CD14-positive monocyte (primary cell): ENCODE measurements at places on chromosomes 13 and 19.

- no peak for DNase-seq
Observed at GRCh38 chr19:42278452-42279154, 9.6 kb downstream of the CIC start.

- no peak for DNase-seq
Observed at GRCh38 chr19:50449236-50449899, 16.7 kb downstream of the MYBPC2 start.

DNA sequence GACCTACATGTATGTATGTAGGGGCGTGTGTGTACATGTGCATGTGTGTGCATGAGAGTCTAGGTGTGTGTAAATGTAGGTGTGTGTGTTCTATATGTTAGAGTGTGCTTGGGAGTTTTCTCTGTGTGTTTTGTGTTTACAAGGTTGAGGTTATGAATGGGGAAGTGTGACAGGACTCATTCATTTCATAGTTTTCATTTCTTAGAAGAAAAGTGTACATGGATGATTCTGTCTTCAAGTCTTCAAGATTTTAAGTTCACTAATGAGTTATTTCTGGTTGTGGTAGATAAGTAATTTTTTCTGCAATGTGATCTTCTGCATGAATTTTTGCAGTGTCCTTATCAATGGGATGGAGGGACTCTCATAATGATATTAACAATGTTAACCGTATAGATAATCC is 118.2 kb upstream of the SLC10A2 start:
- no peak for DNase-seq

DNA sequence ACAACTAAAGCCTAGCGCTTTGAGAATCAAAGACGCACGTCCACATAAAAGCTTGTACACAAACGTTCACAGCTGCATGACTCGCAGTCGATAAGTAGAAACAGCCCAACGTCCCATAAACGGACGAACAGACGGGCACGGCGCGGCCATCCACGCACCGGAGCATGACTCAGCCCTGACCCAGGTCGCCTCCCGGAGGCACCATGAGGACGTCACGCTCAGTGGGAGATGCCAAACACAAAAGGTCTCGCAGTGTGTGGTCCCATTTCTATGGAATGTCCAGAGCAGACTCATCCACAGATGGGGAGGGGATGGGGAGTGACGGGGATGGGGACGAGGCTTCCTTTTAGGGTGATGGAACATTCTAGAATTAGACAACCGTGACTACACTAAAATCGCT is 9.4 kb downstream of the POLRMT start:
- DNase-seq, result no peak

DNA sequence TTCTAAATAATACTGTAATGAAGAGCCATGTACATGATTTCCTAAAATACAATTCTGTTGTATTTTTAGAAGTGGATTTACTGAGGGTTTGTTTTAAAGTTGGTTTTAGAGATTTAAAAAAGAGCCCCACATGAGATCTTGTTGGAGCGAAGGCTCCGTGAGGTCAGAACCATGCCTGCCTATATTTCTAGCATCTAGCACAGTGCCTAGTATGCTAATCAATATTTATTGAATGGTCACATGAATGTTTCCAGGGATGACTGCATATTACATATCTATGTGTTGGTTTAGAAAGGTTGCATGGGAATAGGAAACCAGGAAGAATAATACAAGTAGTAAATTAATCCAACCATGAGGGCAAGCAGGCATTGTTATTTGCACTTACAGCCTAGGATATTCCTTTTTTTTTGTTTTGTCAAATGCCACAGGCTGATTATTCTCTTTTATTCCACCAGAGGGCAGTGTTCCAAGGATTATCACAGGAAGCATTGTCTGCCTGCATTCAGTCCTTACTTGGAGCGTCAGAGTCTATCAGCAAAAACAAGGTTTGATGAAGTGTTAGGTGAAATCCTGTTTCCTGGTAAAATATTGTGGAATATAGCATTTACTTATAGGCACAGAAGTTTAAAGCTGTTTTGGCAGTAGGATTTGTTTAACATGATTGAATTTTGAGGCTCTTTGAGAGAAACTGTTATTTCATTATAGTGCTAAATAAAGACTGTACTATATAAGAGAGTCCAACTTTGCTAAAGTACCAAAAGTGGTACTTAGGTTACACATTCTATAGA is 46.8 kb downstream of the COG3 start:
- DNase-seq, result peak; percentile 61

DNA sequence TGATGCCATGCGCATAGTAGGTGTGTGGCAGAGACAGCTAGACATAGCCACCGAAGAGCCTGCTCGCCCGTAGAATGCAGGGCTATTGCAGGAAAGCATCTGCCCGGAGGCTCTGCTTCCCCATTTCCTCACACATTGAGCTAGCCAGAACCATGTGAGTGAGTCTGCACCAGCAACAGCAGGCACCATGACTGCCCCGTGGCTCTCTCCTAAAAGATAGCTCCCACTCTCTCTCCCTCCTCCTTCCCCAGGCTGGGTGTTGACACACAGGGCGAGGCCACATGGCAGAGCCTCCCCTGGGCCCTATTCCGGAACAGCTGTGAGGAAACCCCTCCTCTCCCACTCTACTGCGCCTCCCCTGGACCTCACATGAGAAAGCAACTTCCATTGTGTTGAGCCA is 52.3 kb upstream of the ATP12A start:
- no peak for DNase-seq
